ENCODE measurements at places on chromosomes 12 and 14.

GRCh38 chr12:13686260-13686659 lies 295.1 kb downstream of the GRIN2B start:
- no peak for DNase-seq

DNA sequence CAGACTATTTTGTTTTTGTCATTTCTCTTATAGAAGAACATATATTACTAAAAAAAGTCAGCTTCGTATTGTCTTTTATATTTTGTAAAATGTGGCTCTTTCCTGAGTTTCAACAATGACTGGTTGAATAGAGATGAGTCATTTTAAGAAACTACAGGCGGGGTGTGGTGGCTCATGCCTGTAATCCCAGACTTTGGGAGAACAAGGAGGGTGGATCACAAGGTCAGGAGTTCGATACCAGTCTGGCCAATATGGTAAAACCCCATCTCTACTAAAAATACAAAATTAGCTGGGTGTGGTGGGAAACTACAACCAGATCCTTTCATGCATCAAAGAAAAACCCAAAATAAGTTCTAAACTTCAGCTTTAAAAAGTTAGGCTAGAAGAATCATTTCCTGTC lies 28.8 kb downstream of the HECTD4 start:
- DNase-seq = no peak

- DNase-seq = no peak
Measured at GRCh38 chr12:4275870-4276301, 2.3 kb downstream of the CCND2 start.

- no peak for DNase-seq
Measured at GRCh38 chr14:35301735-35302528, 9.8 kb downstream of the PSMA6 start.

DNA sequence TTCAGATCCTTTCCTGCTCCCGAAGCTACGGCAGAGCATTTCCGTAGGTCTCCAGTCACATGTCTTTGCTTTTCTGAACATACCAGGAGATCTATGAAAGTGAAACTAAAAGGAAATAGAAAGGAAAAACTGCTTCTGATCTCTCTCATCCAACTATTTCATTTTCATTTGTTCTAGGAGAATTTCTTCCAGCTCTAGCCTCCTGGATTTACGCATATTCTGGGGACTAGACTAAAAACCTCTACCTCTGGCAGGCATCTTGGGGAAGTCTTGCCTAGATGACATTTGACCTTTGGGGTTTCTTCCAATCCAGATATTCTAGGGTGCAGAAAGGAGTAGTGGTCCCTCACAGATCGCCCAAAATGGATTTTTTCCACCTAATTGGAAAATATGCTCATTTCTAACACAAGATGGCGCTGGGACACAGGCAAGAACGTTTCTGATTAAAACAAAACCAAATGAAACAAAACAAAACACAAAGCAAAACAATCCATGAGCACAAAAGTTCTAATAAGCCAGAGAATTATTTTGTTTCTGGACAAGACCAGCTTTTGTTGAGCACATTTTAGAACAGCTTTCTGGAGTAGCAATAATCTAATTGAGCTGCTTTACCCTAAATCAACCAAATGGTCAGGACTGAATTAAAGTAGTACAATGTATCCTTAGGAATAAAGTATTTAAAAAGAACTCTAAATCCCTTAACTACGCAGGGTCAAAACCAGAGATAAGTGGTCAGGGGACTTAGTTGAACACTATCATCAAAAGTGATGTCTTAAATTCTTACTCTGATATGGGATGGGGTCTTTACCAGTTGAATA lies 12.3 kb upstream of the PARP11 start:
- DNase-seq = peak; percentile 40

GRCh38 chr14:76837524-76837923 lies 11.3 kb downstream of the LRRC74A start:
- no peak for DNase-seq

DNA sequence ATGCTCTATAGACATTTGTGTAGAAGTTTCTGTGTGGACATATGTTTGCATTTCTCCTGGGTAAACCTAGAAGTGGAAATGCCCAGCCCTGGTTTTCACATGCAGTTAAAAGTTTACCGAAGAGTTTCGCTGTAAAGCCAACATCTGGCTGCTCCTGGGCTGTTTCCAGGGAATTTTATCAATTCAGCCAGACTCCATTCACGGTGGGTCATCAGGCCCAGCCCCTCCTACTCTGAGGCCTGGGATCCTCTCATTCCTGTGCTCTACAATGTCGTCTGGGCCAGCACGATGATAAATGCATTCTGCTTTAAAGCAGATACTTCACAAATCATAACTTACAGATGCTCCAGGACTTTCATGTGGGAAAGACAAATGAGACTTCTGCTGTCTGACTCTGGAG lies 7.1 kb downstream of the NUAK1 start:
- no peak for DNase-seq

DNA sequence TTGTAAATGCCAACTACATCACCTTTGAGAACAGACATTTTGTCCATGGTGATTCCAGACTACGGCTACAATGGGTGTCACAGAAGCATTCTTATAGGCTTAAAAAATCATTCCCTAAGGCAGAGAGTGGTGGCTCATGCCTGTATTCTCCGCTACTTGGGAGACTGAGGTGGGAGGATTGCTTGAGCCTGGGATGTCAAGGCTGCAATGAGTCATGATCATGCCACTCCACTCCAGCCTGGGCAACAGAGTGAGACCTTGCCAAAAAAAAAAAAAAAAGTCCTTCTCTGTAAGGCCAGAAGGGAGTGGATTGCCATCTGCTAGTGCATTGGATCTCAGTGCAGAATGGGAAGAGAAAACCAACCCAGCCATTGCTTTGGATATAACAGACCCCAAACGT lies 522.5 kb downstream of the VRK1 start:
- DNase-seq = no peak

- no peak for DNase-seq
Measured at GRCh38 chr14:57355081-57355800, 35.1 kb upstream of the NAA30 start.

GRCh38 chr12:39464976-39465695 lies 22.2 kb upstream of the KIF21A start:
- DNase-seq = no peak

DNA sequence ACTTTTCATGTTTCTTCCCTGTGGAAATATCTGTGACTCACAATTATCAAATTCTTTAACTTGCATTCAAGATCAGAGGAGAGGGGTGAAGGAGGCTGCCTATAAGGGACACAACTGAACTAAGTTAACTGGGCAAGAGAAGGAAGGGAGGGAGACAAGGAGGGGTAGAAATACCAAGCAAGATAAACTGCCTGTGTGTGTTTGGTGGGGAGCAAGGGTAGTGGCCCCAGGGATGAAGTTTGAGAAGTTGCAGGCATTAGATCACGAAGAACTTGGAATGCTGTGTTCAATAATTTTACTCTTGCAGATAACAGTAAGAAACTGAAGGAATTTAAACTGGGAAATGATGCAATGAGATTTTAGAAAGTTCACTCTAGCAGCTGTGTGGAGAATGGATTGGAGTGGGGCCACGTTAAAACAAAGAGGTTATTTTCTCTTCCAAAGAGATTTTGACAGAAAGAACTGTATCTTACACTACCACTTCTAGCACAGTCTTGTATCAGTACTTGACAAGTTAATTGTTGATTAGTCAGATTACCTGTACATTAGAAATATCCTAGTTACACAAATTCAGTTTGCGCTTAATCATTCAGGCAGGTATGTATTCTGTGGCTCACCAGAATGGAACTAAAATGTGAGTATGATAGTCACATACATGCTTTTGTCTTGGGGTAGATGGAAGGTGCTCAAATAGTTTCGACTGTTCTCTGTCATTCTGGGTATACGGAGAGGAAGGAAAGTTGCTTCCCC lies 7.4 kb downstream of the PKP2 start:
- DNase-seq = no peak

- no peak for DNase-seq
Measured at GRCh38 chr14:51539571-51540037, 112.1 kb upstream of the FRMD6 start.

DNA sequence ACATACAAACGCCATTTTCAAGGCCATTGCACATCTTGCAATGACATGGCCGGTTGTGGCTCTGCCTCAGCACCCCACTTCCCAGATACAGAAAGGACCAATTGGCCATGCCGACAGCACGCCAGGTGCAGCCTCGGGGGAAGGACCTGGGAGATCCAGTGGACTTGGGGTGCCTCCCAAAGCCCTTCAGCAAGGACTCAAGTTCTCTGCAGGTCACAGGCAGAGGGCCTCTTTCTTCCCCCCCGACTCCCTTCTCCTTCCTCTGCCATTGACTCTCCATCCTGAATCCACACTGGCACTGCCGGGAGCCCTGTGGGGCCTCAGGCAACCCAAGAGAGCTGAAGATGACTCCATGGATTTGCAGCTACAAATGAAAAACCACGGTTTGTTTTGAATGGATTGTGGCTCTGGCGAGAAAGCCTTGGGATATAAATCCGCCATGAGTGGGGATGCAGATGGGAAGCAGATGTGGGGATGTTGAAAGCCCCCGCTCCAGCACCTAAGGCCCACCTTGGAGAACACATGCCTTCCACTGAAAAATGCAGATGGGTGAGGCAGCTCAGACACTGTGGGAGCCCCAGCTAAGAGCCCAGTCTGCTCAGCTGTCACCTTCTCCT lies 35.1 kb upstream of the LTBP2 start:
- DNase-seq = no peak

- no peak for DNase-seq
Measured at GRCh38 chr12:83932011-83932410, 980.6 kb downstream of the SLC6A15 start.

DNA sequence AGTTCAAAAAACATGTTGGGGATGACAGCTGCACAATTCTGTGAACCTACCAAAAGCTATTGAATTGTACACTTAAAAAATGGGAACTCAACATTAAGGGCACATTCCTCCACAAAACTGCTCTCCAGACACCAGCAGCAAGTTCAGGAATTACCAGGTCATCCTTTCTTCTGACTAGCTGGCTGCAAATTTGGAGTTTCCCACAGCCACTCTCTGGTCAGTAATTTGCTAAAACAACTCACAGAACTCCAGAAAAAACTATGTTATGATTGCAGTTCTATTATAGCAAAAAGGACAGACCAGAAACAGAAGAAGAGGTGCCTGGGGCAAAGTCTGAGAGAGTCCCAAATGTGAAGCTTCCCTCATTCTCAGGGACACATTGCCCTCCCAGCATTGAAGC lies 20.1 kb upstream of the PLEKHD1 start:
- no peak for DNase-seq

GRCh38 chr12:132227118-132227517 lies 82.9 kb downstream of the NOC4L start:
- no peak for DNase-seq

- DNase-seq = no peak
Measured at GRCh38 chr14:66375046-66375964, 110.9 kb upstream of the CCDC196 start.

GRCh38 chr12:49482095-49483051 lies 56.5 kb upstream of the KCNH3 start:
- DNase-seq = peak; percentile 58

- no peak for DNase-seq
Measured at GRCh38 chr12:4744709-4745108, 24.5 kb downstream of the GALNT8 start.

DNA sequence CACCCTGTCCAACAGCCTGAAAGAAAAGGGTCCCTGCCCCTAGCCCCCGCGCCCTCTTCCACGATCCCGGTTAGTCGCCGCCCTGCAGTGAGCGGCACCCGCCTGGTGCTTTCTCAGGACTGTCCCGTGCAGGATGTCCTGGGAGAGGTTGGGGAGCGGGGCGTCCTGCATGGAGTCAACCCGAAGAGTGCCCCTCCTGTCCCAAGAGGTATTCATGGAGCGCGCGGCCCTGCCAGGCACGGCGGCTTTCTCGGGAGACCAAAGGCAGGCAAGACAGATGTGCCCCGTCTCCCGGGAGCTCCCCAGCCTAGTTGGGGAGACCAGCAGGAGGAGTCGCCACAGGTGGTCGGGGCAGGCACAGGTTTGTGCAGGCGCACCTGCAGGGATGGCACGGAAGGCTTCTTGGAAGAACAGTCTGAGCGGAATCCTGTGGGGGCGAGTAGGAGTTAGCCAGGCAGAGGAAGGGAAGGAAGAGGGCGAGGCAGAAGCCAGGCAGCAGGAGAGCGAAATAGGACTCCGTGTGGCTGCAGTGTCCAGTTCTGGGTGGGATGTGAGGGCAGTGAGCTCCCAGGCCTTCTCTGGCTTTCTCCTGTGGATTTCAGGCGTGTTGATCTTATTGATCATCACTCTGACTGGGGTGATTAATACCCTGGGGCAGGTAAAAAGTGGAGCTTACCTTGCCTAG lies 723 bp downstream of the SIVA1 start:
- no peak for DNase-seq

DNA sequence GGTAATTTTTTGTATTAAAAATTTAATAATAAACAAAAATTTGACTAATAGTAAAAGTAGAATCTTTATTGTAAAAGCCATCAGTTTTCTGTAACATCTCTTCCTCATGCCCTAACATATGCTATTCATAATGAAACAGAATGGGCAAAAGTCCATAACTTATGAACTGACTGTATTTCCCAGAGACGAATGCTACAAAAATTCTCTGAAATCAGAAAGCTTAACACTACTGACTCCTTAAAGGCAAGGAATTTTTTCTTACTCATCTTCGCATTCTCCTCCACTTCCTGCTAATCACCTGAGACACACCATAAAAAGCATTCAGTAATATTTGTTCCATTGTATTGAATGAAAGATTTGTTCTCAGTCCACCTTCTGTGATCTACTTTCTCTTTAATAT lies 17.6 kb downstream of the MON2 start:
- no peak for DNase-seq

DNA sequence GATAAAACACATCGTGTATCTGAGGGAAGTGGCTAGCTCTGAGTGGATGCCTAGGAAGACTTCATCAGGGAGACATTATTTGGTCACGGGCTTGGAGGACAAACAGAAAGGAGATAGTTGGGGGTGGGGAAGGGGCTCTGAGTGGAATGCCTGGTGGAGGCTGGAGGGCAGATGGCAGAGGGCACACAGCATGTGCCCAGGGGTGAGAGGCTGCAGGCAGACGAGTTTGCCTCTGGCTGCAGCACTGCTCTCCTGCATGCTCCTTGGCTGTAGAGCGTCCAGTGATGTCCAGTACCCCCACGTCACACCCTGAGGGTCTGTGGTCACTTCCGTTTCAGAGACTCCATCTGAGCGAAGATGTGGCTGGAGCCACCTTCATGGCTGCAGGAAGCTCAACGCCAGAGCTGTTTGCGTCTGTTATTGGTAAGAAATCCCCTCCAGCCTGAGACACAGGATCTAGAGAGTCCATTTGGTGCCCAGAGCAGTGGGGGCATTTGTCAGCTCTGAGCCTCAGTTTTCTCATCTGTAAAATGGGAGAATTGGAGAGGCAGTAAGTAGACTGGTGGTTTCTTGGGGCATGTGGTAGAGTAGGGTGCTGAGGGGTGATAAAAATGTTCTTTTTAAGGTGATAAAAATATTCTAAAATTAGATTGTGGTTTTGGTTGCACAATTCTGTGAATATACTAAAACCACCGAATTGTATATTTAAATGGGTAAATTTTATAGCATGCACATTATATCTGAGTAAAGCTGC lies 71.7 kb upstream of the RIN3 start:
- DNase-seq = no peak

All from NCI-H1105 (cell line).